ENCODE measurements at places on chromosomes 3 and 15.

DNA sequence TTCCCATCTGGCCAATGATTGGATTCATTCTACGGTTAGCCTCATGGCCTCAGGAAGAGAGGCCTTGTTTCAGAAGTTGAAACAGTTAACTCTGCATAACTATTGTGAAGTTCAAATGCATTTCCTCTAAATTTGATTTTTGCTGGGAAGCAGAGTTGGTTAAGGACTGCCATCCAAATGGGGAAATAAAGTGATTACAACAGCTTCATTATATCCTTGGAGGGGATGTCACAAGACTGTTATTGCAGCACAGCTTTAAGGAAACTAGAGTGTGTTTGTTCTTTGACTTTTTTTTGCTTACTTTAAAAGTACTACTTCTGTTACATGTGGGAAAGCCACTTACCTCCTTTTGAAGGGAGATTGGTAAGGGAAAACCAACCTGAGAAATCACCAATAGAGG is 164.8 kb downstream of the AKAP13 start:
- no peak for DNase-seq

DNA sequence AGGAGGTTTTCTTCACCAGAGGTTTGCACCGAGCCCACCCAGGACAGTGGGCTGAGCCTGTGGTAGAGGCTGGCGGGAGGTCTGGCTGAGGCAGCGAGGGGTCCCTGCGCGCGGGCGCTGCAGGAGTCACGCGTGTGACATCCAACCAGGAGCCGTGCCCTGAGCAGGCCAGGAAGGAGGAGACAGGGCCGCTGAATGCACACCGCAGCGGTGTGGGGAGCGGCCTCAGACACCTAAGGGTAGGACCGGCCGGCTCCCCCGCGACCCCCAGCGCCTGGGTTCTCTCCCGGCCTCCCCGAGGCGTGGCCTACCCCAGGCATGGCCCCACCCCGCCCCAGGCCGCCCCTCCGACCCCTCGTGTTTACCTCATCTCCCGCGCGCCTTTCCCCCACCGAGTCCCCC is 412 bp downstream of the SLC41A3 start:
- DNase-seq = peak; percentile 64

DNA sequence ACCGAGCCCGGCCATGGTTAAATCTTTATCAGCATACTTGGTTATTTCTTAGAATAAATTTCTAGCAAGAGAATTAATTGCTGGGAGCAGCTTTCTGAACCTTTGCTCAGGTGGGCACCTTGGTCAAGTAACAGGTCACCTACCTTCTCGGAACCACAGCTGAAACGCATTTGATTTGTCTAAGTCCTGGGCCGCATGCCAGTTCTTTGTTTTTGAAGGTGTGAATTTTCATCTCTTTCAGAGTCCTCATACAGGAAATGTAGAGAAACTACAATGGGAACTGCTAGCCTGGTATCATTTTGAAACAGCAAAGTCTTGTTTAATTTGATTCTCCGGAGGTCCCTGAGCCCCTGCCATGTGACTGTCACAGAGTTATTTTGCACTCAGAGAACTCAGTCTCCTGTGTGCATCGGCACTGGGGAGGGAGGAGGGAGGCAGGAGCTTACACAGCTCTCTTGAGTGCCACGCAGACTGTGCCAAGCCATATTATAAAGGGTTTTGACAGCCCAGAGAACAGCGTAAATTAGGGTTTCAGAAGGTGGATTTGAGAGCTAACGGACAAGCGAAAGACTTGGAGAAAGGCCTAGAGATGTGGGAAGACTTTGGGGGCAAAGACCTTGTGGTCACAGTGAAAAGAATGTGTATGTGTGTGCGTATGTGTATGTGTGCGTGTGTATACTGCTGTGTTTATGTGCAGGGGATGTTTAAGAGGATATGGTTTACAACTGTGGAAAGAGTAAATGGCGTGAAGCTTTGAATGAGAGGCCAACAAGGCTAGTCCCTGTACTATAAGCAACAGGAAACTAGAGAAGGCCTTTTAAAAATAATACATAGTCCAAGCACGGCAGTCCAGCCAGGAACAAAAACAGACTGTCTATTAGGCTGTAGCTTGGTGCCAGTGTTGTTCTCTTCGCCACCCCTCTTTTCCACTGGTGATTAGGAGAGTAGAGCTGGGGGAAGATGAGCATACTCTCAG is 61.8 kb upstream of the ATP13A3 start:
- DNase-seq = no peak

DNA sequence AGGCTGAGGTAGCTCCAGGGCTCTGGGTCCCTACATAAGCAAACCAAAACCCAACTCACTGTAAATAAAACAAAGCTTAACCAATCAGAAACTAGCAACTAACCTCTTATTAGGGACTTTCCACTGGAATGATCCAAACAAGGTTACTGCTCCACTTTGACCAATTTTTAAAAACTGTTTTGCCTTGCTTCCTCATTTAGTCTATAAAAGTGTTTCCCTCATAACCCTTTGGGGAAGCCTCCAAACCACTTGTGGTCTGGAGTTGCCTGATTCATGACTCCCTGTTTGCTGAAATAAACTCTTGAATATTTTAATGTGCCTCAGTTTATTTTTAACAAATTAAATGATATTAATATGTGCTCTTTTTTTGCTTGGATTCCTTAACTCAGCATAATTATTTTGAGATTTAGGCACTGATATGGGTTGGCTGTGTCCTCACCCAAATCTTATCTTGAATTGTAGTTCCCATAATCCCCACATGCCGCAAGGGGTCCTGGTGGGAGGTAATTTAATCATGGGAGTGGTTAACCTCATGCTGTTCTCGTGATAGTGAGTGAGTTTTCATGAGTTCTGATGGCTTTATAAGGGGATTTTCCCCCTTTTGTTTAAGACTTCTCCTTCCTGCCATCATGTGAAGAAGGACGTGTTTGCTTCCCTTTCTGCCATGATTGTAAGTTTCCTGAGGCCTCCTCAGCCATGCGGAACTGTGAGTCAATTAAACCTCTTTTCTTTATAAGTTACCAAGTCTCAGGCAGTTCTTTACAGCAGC is 90.6 kb downstream of the CD200R1L start:
- no peak for DNase-seq

- no peak for DNase-seq
Observed at GRCh38 chr3:194449913-194450312, 36.9 kb downstream of the ATP13A3 start.

- no peak for DNase-seq
Observed at GRCh38 chr15:34914317-34914716, 55.2 kb downstream of the AQR start.

- DNase-seq = no peak
Observed at GRCh38 chr3:34889641-34890040, 749.7 kb upstream of the ARPP21 start.

DNA sequence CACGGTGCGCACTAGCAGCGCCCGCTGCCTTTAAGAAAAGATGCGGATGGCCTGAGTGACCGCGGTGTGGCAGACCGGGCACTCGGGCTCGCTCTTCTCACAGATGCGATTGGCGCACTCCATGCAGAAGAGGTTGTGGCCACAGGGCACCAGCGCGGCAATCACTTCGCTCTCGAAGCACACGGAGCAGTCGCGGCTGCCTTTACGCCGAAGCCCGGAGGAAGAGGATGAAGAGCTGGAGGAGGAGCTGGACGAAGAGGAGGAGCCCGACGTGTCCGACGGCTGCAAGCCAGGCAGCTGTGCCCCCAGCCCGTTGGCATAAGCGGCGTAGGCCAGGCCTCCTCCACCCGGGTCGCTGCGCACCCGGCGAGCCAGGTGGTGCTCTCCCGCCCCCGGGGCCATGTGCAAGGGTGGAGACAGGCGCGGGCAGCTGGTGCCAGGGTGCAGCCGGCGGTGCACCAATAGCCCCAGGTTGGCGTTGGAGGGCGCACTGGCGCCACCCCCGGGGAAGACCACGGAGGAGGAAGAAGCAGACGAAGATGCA is 2.6 kb downstream of the MEX3B start:
- DNase-seq = no peak

- no peak for DNase-seq
Observed at GRCh38 chr3:71523628-71524027, 59.9 kb downstream of the FOXP1 start.

DNA sequence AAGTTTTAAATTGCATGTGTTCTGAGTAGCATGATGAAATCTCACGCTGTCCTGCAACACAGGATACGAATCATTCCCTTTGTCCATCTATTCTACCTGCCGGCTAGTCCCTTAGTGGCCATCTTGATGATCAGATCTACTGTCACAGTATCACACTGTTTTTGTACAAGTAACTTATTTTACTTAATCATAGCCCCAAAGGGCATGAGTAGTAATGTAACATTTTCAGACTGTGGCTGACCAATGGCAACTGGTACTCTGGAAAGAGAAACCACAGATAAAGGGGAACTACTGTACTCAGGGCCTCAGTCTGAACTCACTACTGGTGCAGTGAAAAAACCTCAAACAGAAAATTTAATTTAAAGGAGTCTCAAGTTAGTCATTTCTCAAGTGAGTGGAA is 127.3 kb upstream of the MRPL3 start:
- no peak for DNase-seq

DNA sequence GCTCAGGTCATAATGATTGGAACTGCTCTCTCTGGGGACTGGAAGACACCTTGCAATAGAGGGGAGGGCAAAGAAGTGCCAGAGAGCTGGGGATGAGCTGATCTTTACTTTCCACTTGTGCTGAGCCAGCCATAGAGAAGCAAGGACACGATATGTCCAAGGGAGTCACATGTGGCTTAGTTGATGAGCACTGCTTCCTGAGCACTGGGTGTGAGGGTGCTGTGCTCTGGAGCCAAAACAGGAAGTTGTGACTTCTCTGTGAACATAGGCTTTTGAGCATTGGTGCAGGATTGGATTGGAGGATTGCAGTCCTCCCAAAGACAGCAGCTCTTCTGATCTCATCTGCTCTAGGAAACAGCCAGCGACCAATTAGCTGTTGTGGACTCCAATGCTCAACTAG is 6.7 kb downstream of the PARP14 start:
- DNase-seq = no peak

DNA sequence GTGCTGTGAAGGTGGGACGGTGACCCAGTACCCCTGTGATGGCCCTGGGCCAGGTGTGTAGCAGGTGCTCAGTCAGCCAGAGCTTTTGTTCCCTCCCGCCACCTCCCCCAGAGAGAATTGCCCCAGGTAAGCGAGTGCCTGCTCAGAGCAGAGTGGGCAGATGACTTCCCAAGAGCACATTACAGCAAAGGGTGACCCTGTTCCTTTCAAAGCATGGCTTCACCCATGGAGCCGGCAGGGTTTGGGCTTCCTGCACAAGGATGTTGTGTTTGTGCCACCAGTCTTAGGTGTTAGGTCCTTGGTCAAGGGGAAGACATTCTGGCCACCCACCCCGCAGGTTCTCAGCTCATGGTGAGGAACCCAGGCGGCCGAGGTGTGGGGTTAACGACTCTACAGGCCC is 30.7 kb downstream of the SLC6A6 start:
- DNase-seq = no peak

DNA sequence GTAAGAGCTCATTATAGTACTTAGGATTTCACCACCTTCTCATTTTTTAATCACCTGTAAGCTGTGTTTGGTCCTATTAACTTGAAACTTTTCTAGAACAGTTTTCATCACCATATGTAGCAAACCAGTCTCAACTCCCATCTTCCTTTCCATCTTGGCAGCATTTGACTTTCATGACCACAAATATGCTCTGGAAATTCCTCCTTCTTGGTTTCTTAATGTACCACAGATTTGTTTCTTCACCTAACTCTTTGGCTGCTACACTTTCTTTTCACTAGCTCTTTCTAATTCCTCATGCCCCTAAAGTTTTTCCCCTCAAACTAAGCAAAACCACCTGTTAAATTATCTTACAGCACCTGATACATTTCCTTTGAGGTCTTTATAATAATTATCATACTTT is 13.2 kb upstream of the NMB start:
- DNase-seq = no peak

DNA sequence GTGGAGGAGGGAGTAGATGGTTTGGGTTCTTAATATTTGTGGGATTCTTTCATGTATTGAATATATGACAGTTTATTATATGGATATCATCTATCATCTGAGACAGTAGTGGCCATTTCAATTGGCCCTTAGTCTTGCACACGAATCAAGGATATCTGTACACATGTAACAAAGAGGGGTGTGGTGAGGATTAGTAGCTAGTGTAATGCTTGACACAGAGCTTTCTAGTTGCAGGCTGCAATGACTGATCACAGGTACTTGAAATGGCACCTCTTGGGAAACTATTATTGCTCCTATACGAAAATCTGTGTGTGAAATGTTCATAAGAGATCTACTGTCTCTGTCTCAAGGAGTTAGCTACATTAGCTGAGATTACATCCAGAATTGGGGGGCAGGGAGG is 12.8 kb downstream of the TM4SF1 start:
- DNase-seq = no peak

DNA sequence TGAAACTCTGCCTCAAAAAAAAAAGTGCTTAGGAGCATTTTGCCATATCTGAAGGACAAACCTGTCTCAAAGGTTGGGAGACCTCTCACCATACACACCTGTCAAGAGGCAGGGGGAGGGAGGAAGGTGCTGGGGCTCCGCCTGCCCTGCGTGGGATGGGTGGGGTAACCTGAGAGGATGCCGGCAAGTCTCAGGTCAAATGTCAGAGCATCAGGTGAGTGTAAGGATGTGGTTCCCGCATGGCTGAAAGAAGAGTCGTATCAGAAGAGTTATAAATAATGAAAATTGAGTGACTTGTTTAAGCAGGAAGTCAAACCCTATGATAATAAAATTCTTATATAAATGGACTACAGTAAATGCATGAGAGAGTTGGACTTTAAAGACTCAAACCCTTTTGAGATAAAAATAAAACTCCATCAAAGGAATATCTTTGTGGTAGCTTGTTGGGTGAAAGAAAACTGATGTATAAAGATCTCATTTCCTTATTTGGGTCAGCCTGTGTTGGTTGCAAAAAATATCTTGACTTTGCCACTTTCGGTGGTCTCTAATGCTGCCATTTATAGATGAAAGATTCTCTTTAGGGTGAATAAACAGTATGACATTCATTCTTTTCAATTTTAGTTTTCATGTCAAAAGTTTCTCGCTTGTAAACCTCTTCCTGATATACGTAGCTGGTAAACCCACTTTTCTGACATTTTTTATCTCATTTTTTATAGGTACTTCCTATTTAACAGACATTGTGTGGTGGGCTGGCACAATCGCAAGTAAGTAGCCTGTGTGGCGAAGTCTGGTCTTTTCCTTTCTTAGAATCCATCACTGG is 23.8 kb downstream of the NIPA1 start:
- no peak for DNase-seq

- no peak for DNase-seq
Observed at GRCh38 chr3:127938800-127939199, 23.8 kb downstream of the KBTBD12 start.

GRCh38 chr3:26997226-26997625 is 372.0 kb downstream of the NEK10 start:
- no peak for DNase-seq

DNA sequence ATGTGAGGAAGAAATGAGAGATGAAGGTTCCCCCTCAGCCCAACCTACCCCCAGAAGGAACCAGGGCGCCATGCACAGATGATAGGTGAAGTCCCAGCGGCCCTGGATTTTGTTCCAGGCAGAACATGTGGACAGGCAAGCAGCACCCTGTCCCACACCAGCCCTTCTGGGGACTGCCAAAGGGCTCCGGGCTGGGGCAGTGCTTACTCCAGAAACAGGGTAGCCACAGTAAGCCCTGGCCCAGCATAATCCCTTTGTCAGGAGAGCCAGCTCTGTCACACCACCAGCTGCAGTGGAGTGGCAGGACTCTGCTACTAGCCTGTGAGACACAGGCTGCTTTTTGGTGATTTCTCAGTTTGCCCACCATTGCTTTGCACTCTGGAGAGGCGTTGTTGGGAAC is 6.3 kb downstream of the FBXL22 start:
- DNase-seq = no peak
